ENCODE measurements at places on chromosomes 4 and X. TPM values are rescaled to one million over a fixed set of nuclear protein-coding genes. Genes with fewer than 3 reads are reported as not detected.

DNA sequence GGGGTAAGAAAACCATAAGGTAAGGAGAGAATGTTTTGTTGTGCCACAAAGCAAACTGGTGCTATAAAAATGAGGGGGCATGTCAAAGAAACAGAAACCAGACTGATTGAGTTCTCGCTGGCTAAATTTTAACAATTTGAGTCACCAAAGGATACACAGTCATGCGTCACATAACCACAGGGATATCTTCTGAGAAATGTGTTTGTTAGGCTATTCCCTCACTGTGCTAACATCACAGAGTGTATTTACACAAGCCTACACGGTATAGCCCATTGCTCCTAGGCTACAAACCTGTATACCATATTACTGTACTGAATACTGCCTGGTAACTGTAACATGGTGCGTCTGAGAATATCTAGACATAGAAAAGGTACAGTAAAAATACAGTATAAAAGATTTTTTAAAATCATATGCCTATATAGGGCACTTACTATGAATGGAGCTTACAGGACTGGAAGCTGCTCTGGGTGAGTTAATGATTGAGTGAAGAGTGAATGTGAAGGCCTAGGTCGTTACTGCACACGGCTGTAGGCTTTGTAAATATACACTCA, 50.1 kb downstream of the FBXW7 start:
- H3K36me3 ChIP-seq = no peaks in the 10 kb centered on the region
- peak overlapping the region; percentile 43 for H3K27ac ChIP-seq
- H3K27me3 ChIP-seq = no peaks in the 10 kb centered on the region
- H3K4me1 ChIP-seq = peaks cover 3% of the 10 kb centered on the region

DNA sequence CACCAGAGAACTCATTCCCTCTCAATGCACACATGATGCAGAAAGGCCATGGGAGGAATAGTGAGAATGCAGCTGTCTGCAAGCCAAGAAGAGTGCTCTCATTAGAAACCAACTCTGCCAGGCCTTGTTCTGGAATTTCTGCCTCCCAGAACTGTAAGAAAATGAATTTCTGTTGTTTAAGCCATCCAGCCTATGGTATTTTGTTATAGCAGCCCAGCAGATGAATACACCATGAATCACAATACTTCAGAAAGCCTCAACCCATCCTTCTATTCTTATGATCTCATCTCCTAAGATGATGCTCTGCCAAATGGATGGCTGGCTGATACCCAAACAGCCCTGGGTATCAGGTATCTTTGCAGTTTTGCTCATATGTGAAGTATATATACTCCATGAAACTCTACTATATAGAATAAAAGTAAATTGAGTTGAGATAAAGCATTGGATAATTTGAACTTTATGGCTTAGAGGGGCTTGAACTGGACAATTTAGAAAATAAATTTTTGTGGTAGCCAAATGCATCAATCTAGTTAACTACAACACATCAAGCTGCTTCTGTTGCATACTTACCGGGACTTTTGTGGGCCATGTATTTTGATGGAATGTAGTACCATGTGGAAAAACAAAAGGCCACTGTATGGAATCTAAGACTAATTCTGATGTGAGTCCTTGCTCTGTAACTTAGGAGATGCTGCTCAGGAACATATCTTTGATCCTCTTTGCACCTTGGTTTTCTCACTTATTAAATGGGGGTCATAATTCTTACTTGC, 245.9 kb downstream of the HS3ST1 start:
- DNase-seq = no peak
- H3K27me3 ChIP-seq = no peaks in the 10 kb centered on the region
- no peak overlapping the region for H3K4me3 ChIP-seq
- H3K36me3 ChIP-seq = no peaks in the 10 kb centered on the region

- no peak for DNase-seq
- no peaks in the 10 kb centered on the region for H3K36me3 ChIP-seq
- H3K4me1 ChIP-seq = no peaks in the 10 kb centered on the region
- H3K27ac ChIP-seq = no peak overlapping the region
- H3K4me3 ChIP-seq = no peak overlapping the region
Observed at GRCh38 chr4:54683616-54684346, 26.0 kb downstream of the KIT start.

DNA sequence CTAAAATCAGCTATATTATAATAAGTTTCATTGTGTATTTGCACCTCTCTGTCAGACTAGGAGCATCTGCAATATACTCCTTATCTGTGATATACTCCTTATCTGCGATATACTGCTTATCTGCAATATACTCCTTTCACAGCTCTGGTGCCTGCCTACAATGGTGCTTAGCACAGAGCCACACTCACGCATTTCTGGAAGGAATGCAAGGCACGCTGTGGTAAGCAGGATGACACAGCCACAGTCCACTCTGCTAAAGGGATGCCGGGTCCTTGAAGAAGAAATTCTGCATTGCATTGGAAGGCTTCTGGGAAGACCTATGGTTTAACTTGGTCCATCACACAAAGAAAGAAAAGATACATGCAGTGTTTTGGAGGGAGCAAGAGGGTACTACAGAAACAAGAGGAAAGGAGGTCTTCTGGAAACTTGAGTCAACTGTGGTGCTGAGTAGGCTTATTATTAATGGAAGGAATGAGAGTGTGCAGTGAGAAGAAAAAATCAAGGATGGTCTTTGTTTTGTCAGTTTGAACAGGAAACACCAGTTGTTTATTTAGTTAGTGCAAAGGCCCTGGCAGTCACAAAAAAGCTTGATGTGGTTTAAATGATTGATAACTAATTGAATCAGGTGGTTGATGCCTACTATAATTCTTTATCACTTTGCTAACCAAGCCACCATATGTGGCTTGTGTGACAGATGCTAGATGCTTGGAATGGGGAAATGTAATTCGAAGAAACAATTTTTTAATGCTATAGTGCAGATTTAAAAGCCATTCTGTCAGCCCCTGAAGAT, 342.3 kb downstream of the GRXCR1 start:
- H3K4me1 ChIP-seq = no peaks in the 10 kb centered on the region
- H3K36me3 ChIP-seq = no peaks in the 10 kb centered on the region
- H3K27me3 ChIP-seq = no peaks in the 10 kb centered on the region
- no peak for DNase-seq
- no peak overlapping the region for H3K4me3 ChIP-seq
- H3K27ac ChIP-seq = no peak overlapping the region

LINC00632 gene
- total RNA-seq = 45.9 TPM

DNA sequence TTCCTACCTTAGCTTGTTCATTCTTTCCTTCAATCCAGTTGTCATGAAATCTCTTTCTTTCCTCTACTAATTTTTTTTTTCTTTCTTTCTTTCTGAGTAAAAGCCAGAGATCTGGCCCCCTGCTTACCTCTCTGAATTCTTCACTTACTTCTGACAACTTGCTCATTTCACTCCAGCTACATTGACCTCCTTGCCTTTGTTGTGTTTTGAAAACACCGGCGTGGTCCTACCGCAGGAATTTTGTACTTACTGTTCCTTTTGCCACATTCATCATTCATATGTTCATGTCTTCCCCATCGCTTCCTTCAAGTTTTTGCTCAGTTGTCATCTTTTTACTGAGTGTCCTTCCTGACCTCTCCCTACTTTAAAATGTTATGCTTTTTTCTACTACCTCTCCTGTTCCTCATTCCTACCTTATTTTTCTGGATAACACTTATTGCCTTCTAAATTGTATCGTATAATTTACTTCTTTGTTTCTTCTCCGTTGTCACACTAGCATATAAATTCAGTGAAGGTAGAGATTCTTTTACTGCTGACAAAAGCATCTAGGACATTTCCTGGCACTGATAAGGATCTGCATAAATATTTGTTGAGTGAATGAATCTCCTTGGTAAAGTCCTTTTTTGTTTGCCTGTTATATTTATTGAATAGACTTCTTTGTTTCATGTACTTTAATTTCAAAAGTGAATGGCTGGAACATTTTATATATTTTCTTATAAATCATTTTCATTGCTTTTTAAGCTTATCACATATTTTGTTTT, 74.4 kb downstream of the NFKB1 start:
- no peaks in the 10 kb centered on the region for H3K27me3 ChIP-seq
- H3K36me3 ChIP-seq = peaks cover 19% of the 10 kb centered on the region
- no peak for DNase-seq
- no peak overlapping the region for H3K4me3 ChIP-seq
- H3K4me1 ChIP-seq = no peaks in the 10 kb centered on the region

TMPRSS11B gene
- total RNA-seq = not detected

IL21 gene
- total RNA-seq = not detected

MTNR1A gene
- 1.5 TPM for total RNA-seq

GRCh38 chr4:171256223-171256622, 557.0 kb upstream of the GALNTL6 start:
- H3K36me3 ChIP-seq = no peaks in the 10 kb centered on the region
- no peaks in the 10 kb centered on the region for H3K4me1 ChIP-seq
- H3K4me3 ChIP-seq = no peak overlapping the region

All from kidney (tissue), 22 donors.